ENCODE measurements at places on chromosomes 7 and 10. TPM values are rescaled to one million over a fixed set of nuclear protein-coding genes. Genes with fewer than 3 reads are reported as not detected.

- H3K27ac ChIP-seq = no peak overlapping the region
- no peak overlapping the region for H3K4me3 ChIP-seq
- H3K27me3 ChIP-seq = no peaks in the 10 kb centered on the region
- no peak for DNase-seq
- no peaks in the 10 kb centered on the region for H3K4me1 ChIP-seq
Observed at GRCh38 chr7:129875745-129876411, 76.9 kb downstream of the UBE2H start.

GRCh38 chr10:124484661-124485060, 23.0 kb downstream of the LHPP start:
- H3K4me3 ChIP-seq = no peak overlapping the region
- H3K27me3 ChIP-seq = no peaks in the 10 kb centered on the region
- H3K4me1 ChIP-seq = no peaks in the 10 kb centered on the region
- H3K27ac ChIP-seq = no peak overlapping the region

Gene ITPRID1
- not detected for total RNA-seq

- H3K4me3 ChIP-seq = no peak overlapping the region
- H3K36me3 ChIP-seq = no peaks in the 10 kb centered on the region
- H3K27ac ChIP-seq = no peak overlapping the region
- peak; percentile 45 for DNase-seq
- H3K27me3 ChIP-seq = no peaks in the 10 kb centered on the region
Observed at GRCh38 chr10:69464801-69465401, 13.6 kb downstream of the TSPAN15 start.

Gene AQP1
- total RNA-seq = 31.4 TPM

Gene CALCR
- 1.9 TPM for total RNA-seq

- no peaks in the 10 kb centered on the region for H3K4me1 ChIP-seq
- peaks cover 5% of the 10 kb centered on the region for H3K27me3 ChIP-seq
- no peaks in the 10 kb centered on the region for H3K36me3 ChIP-seq
- H3K27ac ChIP-seq = no peak overlapping the region
- DNase-seq = no peak
- H3K4me3 ChIP-seq = no peak overlapping the region
Observed at GRCh38 chr7:34491899-34492298, 166.1 kb upstream of the NPSR1 start.

Gene AKR1C1
- total RNA-seq = 2.7 TPM

Gene LHFPL3
- 0.22 TPM for total RNA-seq

DNA sequence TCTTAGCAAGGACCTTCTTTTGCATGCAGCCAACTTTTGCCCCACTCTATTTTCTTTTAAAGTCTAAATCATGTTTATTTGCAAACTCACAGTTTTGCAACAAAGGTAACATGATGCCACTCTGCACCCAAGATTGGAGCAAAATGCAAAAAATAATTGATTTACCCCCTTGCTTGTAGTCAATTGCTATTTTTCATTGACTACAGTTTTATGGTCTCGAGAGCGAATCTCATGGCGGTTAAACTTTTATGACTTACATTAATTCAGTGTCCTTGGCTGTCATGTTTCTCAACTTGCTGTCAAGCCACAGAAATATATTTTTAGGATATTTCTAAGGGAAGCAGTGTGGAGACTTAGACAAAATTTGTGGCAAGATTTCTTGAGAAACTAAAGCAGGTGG, 110.0 kb upstream of the JCAD start:
- no peaks in the 10 kb centered on the region for H3K27me3 ChIP-seq
- H3K36me3 ChIP-seq = no peaks in the 10 kb centered on the region
- no peak for DNase-seq
- no peak overlapping the region for H3K27ac ChIP-seq

DNA sequence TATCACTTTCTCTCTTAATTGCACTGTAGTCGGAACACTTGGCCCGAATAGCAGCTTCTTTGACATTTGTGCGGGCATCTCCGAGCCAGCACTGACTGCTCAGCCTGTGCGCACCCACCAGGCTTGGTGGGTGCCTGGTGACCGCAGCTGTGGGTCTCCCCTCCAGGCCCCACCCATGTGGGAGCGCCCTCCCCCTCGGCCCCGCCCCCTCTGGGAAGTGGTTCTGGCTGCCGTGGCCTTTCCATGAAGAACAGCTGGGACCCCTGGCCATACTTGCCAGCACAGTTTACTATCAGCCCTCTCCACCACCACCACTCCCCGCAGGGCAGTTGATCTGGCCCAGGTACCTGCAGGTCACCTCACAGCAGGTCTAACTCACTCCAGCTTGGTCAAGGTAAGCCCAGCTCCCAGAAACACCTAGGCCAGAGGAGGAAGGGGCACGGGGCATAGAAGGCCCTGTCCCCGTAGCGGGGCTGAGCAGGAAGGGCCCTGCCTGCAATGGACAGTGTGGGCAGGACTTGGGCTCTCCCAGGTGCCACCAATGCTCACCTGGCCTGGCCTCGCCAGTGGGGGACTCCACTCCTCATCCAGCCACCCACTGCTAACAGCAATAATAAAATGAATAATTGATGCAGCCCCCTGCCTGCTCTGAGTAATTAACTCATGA, 5.8 kb downstream of the RASGEF1A start:
- no peaks in the 10 kb centered on the region for H3K4me1 ChIP-seq
- no peaks in the 10 kb centered on the region for H3K27me3 ChIP-seq
- no peaks in the 10 kb centered on the region for H3K36me3 ChIP-seq

DNA sequence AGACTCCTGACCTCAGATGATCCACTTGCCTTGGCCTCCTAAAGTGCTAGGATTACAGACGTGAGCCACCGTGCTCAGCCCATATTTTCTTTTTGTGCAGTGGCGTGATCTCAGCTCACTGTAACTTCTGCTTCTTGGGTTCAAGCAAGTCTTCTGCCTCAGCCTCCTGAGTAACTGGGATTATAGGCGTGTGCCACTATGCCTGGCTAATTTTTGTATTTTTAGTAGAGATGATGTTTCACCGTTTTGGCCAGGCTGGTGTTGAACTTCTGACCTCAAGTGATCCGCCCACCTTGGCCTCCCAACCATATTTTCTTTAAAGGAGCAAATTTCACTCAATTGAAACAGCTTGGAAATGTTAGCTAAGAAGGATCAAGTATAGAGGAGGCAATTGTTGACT, 16.5 kb downstream of the GBF1 start:
- peak overlapping the region; percentile 98 for H3K27ac ChIP-seq
- H3K4me1 ChIP-seq = peaks cover 75% of the 10 kb centered on the region
- peak; percentile 35 for DNase-seq
- H3K27me3 ChIP-seq = no peaks in the 10 kb centered on the region
- no peak overlapping the region for H3K4me3 ChIP-seq

- H3K4me3 ChIP-seq = peak overlapping the region; percentile 19
- H3K36me3 ChIP-seq = no peaks in the 10 kb centered on the region
- peak overlapping the region; percentile 63 for H3K27ac ChIP-seq
- no peaks in the 10 kb centered on the region for H3K27me3 ChIP-seq
- H3K4me1 ChIP-seq = peaks cover 20% of the 10 kb centered on the region
Observed at GRCh38 chr7:2106440-2106839, 126.3 kb downstream of the MAD1L1 start.

GRCh38 chr7:31775556-31775955, 88.5 kb downstream of the PPP1R17 start:
- no peaks in the 10 kb centered on the region for H3K4me1 ChIP-seq
- no peaks in the 10 kb centered on the region for H3K27me3 ChIP-seq
- no peak overlapping the region for H3K27ac ChIP-seq
- H3K4me3 ChIP-seq = no peak overlapping the region
- no peaks in the 10 kb centered on the region for H3K36me3 ChIP-seq

GRCh38 chr7:44375236-44375699, 49.9 kb upstream of the CAMK2B start:
- no peak overlapping the region for H3K27ac ChIP-seq
- DNase-seq = peak; percentile 39
- H3K27me3 ChIP-seq = no peaks in the 10 kb centered on the region

Gene NKX2-3
- total RNA-seq = not detected

DNA sequence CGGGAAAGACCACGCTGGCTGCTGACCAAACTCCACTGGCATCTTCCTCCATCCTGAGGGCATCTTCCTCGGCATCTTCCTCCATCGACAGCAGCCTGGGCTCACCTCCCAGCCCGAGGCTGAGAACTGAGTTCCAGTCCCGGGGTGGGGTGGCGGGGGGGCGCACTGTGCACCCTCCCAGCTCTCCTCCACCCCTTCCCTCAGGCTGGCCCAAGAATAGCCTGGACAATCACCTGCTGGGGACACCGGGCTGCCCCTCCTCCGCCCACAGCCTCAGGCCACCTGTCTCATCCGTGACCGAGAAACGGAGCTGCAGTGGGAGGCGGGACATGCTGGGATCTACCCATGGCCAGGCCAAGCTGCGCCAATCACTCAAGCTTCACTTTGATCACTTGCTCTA, 37.2 kb downstream of the DIP2C start:
- H3K27ac ChIP-seq = no peak overlapping the region
- no peak overlapping the region for H3K4me3 ChIP-seq
- H3K36me3 ChIP-seq = no peaks in the 10 kb centered on the region
- DNase-seq = no peak
- H3K4me1 ChIP-seq = no peaks in the 10 kb centered on the region

DNA sequence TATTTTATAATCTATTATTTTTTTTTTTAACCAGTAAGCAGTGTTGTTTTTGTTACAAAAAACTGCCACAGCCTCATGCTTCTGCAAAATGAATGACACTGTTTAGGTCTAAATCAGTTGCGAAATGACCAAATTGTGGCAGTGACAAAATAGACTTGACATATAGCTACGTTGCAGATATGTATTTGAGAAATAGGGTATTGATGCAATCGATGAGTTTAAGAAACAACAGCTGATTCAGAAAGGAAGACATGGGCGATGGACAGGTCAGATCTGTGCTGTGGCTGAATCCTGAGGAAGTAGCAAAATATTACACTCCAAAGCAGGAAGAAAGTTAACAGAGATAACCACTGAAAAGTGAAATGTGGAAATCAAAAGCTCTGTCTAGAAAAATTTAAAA, 89.0 kb upstream of the STEAP4 start:
- H3K27ac ChIP-seq = no peak overlapping the region
- H3K4me1 ChIP-seq = no peaks in the 10 kb centered on the region
- no peaks in the 10 kb centered on the region for H3K27me3 ChIP-seq
- no peaks in the 10 kb centered on the region for H3K36me3 ChIP-seq
- DNase-seq = no peak
- no peak overlapping the region for H3K4me3 ChIP-seq

- DNase-seq = no peak
- H3K27me3 ChIP-seq = no peaks in the 10 kb centered on the region
- H3K4me1 ChIP-seq = no peaks in the 10 kb centered on the region
- H3K4me3 ChIP-seq = no peak overlapping the region
- no peaks in the 10 kb centered on the region for H3K36me3 ChIP-seq
Observed at GRCh38 chr7:158110661-158111048, 477.0 kb downstream of the PTPRN2 start.

DNA sequence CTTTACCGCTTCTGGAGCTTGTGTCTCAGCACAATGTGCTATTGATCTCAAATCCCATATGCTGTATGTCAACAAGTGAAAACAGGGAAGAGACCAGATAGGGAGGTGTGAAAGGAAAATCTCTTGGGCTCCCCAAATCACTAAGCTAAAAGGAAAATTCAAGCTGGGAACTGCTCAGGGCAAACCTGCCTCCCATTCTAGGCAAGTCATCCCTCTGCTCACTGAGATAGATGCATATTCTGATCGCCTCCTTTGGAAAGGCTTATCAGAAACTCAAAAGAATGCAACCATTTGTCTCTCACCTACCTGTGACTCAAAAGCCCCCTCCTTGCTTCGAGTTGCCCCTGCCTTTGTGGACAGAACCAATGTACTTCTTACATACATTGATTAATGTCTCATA, 161.1 kb upstream of the LYZL1 start:
- no peaks in the 10 kb centered on the region for H3K36me3 ChIP-seq
- no peak overlapping the region for H3K27ac ChIP-seq
- H3K4me3 ChIP-seq = no peak overlapping the region
- no peak for DNase-seq
- H3K27me3 ChIP-seq = 0 out of 2 replicates have a peak, but pooled peaks cover 2% of the 10 kb centered on the region

DNA sequence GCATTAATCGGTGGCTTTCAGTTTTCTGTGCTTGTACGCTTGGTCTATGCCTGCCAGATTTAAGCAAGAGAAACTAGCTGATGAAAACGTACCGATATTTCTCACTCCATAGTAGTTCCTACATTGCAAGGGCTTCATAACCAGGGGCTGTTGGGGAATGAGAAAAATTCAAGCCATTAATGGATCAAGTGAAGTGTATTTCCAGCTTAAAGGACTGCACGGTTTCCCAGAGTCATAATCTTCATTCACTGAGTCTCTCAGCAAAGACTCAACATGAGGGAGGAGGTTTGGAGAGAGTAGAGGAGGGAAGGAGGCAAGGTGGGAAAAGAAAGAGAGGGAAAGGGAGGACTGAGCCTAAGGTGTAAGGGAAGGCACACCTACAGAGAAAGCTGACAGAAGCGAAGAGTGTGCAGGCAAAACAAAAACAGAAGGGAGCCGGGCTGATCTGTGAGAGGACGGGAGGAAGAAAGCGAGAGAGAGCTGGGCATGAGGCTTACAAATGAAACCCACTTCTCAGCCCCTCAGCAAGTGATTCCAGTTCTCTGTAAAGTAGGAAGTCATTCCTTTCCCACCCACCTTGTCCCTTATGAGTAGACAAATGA, 625 bp downstream of the GIMAP2 start:
- DNase-seq = no peak
- H3K4me1 ChIP-seq = no peaks in the 10 kb centered on the region
- peak overlapping the region; percentile 29 for H3K4me3 ChIP-seq

Gene HECW1
- total RNA-seq = not detected

Gene IDI2
- total RNA-seq = not detected

DNA sequence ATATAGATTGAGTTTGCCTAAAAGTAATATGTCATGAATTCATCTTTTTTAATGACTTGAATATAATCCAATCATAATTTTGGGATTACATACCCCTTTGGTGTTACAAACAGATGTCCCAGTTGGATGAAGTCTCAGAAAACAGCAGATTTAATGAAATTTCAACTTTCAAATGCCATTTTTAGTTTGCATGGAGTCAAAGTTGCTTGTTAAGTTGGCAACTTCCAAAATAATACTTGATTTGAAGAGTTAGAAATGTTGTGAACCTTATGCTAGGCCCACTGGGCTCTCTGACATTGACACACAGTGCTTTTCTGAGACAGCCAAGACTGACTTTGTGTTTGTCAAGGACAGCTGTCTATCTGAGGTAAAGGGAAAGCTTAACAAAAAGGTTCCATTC, 248.1 kb downstream of the KIF20B start:
- no peaks in the 10 kb centered on the region for H3K36me3 ChIP-seq
- no peak overlapping the region for H3K4me3 ChIP-seq
- no peaks in the 10 kb centered on the region for H3K27me3 ChIP-seq
- H3K27ac ChIP-seq = no peak overlapping the region
- H3K4me1 ChIP-seq = no peaks in the 10 kb centered on the region

GRCh38 chr10:54906940-54907339, 105.9 kb upstream of the PCDH15 start:
- H3K27ac ChIP-seq = no peak overlapping the region
- DNase-seq = no peak
- H3K27me3 ChIP-seq = no peaks in the 10 kb centered on the region

DNA sequence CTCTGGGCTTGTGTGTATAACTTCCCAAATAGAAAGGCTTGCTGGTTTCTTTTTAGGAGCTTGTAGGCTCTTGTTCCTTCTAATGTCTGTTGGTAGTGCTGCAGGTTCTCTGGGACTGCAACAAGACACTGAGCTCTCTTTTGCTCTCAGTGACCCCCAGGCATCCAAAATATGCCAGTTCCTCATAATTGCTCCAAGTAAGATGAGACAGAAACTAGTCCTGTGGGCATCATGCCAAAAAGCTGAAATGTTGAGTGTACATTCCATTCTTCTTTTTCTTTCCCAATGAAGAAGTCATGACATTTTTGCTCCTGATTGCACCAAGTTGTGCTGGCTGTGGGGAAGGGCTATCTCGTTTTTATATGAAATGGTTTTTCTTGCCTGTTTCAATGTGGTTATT, 7.1 kb upstream of the BTBD16 start:
- peaks cover 19% of the 10 kb centered on the region for H3K4me1 ChIP-seq
- H3K36me3 ChIP-seq = peaks cover 7% of the 10 kb centered on the region
- H3K27ac ChIP-seq = no peak overlapping the region
- no peaks in the 10 kb centered on the region for H3K27me3 ChIP-seq
- peak; percentile 83 for DNase-seq

Data from SJCRH30 (cell line).